ENCODE measurements at places on chromosomes 2 and 18.

GRCh38 chr2:100214265-100214971 lies 72.0 kb upstream of the AFF3 start:
- no peak for DNase-seq
- H3K27me3 ChIP-seq = no peaks in the 10 kb centered on the region
- no peak overlapping the region for H3K4me3 ChIP-seq
- no peaks in the 10 kb centered on the region for H3K4me1 ChIP-seq
- H3K27ac ChIP-seq = no peak overlapping the region

- H3K4me3 ChIP-seq = no peak overlapping the region
- no peaks in the 10 kb centered on the region for H3K36me3 ChIP-seq
- H3K27me3 ChIP-seq = no peaks in the 10 kb centered on the region
- H3K4me1 ChIP-seq = no peaks in the 10 kb centered on the region
Measured at GRCh38 chr2:225993430-225993829, 593.9 kb downstream of the NYAP2 start.

GRCh38 chr2:150387586-150388288 lies 99.7 kb downstream of the RND3 start:
- no peaks in the 10 kb centered on the region for H3K4me1 ChIP-seq
- DNase-seq = no peak
- H3K4me3 ChIP-seq = no peak overlapping the region
- no peak overlapping the region for H3K27ac ChIP-seq
- H3K27me3 ChIP-seq = no peaks in the 10 kb centered on the region

DNA sequence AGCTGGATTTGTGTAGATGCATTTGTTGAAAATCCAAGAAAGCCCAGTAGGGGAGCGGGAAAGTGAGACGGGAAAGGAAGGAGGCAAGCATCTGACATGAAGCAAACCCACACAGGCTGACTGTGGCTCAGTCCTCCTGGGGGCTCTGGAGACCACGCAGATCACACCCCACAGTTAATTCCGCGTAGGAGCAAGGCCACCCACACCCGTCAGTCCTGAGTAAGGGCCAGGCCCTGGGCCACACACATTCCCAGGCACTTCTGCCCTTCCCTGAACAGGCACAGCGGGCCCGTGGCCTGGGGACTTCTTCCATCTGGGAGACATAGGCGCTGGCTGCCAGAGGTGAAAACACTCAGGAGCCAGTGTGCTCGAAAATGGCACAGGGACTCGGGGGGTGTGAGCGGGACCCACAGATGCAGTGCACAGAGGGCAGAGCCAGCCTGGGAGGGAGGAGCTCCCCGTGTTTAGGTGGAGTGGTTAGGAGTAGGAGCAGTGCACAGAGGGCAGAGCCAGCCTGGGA lies 19.4 kb upstream of the PRLH start:
- H3K4me1 ChIP-seq = no peaks in the 10 kb centered on the region
- no peaks in the 10 kb centered on the region for H3K27me3 ChIP-seq
- H3K36me3 ChIP-seq = no peaks in the 10 kb centered on the region
- no peak for DNase-seq

DNA sequence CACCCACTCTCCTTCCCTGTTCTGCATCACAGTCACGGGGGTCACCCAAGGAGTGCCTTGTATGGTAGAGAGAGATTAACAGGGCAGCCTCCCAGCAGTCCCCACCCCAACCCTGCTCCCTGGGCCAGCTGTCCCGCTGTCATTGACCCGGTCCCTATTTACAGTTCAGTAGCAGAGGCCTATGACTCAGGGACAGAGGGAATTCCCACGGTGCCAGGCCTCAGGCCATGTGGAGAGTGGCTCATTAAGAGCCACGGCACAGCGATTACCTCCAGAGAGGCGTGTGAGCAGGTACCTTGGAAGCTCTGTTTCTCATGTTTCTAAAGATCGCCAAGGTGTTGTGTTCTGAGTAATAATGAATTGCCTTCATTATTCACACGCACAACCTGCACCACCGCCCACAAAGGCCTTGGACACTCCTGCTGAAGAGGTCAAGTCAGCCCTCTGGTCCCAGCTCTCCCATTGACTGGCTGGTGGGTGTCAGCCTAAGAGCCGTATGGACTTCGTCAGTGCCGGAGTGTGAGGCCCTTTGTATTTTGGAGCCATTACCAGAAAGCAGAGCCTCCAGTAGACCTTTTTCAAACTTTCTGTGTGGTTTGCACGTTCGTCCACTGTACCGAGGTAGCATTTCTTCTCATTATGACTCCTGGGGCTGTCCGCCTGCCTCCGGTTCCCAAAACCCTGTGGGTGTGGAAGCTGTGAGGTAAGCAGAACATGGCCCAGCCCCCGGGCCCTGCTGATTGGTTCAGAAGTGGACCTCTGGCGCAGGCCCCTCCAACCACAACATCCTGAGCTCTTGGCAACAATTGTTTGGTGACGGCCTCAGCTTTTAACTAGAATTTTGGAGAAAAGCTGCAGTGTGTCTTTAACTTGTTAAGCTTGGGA lies 47.0 kb downstream of the SERTAD2 start:
- peaks cover 6% of the 10 kb centered on the region for H3K27me3 ChIP-seq
- H3K36me3 ChIP-seq = peaks cover 2% of the 10 kb centered on the region
- H3K4me3 ChIP-seq = peak overlapping the region; percentile 46
- peak overlapping the region; percentile 85 for H3K27ac ChIP-seq
- H3K4me1 ChIP-seq = peaks cover 28% of the 10 kb centered on the region

GRCh38 chr2:189175869-189176433 lies 3.6 kb downstream of the COL5A2 start:
- no peak overlapping the region for H3K27ac ChIP-seq
- H3K4me1 ChIP-seq = no peaks in the 10 kb centered on the region
- peaks cover 3% of the 10 kb centered on the region for H3K27me3 ChIP-seq
- no peak for DNase-seq
- no peaks in the 10 kb centered on the region for H3K36me3 ChIP-seq

DNA sequence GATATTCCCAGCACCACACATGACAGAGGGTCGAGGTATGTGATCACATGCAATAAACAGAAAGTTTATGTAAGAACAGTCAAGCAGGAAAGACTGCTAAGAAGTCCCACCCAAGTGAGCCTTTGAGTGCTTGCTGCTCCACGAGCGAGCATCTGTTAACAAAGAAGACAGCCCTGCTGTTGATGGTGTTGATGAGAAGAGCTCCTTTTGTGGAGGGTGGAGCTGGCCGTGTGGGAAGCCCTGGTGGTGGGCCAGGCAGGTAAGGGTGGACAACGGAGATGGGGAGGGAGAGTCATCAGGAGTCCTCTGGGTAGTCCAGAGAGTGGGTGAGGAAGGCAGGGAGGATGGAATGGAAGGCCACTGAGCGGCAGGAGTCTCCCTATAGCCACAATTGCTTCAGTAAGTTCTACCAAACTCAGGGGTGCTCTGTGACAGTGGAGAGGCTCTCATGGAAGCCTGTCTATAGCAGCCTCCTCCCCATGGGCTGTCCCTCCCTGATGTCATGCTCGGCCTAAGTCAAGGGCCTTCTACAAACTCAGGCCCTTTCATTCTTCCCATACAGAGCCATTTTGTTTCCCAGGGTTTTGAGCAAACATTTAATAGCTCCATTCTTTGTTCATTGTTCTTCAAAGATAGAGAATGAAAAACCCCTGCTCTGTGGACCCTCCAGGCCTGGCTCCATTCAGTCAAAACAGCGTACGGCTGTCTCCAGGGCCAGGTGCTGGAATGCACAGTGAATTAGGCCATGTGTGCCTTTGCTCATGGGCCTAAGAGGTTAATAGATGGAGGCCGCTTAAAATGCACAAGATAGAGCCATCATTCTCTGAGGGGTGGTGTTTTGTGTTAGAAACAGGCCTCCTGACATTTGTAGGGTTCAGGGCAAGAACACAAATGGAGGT lies 494.2 kb upstream of the RAB6C start:
- no peak overlapping the region for H3K27ac ChIP-seq
- H3K4me1 ChIP-seq = no peaks in the 10 kb centered on the region

GRCh38 chr18:24862201-24862816 lies 401.9 kb downstream of the HRH4 start:
- H3K4me1 ChIP-seq = no peaks in the 10 kb centered on the region
- H3K27me3 ChIP-seq = no peaks in the 10 kb centered on the region
- H3K36me3 ChIP-seq = no peaks in the 10 kb centered on the region
- H3K4me3 ChIP-seq = no peak overlapping the region
- no peak for DNase-seq
